ENCODE measurements at places on chromosomes 5 and 9.

DNA sequence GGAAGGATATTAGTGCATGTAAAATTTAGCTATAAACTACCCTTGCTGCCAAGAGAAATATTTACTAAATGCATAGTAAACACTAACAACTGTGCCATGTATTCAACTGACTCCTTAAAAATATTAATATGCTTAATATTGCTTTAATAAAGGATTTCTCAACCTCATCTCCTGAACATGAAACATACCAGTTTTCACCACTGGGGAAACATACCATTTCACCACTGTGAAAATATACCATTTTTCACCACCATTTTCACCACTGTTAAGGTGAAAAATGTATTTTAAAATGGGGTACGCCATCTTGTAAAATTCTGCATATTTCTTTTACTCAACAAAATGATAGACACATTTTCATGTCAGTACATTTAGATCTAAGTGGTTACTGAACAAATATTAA, 4.5 kb downstream of the RAB14 start:
- DNase-seq = no peak

DNA sequence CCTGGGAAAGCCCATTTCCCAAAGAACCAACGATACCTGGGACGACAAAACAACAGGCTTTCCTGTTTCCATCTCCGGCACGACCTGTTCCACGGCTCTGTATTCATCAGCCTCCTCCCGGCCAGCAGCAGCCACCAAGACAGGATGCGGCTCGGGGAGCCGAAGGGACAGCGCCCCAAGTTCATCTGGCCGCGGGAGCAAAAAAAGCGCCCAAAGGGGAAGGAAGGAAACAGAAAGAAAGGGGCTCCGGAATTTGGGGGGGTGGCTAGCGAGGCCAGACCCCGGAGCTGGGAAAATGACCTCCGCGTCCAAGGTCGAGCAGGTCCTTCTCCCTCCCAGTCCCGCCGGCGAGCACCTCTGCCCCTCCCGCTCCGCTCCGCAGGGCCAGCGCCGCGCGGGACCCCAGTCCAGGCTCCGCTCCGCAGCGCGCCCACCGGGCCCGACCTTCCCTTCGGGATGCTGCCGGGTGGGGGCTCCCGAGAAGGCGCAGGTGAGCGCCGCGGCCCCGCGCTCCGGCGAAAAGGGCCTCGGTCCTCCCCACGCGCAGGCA, 608 bp downstream of the ELOVL7 start:
- peak; percentile 42 for DNase-seq

- peak; percentile 44 for DNase-seq
Observed at GRCh38 chr5:67156976-67157583, 39.5 kb downstream of the CD180 start.

- DNase-seq = no peak
Observed at GRCh38 chr5:41735213-41735612, 135.0 kb downstream of the OXCT1 start.

DNA sequence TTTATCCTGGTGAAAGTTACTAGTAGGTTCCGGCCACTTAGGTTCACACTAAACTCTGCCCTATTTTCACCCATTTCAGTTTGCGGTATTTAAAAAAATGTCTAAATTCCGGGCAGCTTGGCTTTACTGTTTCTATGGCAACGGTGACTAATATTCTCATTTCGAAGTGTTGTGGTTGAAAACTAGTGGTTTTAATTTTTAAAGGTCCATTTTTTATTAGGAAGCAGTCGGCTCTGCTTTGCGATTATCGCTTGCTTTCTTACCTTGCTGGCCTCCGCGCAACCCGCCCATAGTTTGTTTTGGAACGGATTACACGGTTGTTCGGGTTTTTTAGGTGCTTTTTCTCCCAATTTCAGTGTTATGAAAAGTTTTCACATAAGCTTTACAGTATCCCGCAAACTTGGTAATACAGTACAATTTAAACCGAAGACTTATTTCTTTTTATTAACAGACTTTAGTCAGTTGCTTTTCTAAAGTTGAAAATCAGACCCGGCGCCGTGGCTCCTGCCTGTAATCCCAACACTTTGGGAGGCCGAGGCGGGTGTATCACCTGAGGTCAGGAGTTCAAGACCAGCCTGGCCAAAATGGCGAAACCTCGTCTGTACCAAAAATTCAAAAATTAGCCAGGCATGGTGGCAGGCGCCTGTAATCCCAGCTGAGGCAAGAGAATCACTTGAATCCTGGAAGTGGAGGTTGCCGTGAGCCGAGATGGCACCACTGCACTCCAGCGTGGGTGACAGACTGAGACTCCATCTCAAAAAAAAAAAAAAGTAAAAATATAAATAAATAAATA, 1.6 kb downstream of the KDM4C start:
- peak; percentile 87 for DNase-seq

- DNase-seq = no peak
Observed at GRCh38 chr9:33202552-33203201, 35.5 kb upstream of the B4GALT1 start.

DNA sequence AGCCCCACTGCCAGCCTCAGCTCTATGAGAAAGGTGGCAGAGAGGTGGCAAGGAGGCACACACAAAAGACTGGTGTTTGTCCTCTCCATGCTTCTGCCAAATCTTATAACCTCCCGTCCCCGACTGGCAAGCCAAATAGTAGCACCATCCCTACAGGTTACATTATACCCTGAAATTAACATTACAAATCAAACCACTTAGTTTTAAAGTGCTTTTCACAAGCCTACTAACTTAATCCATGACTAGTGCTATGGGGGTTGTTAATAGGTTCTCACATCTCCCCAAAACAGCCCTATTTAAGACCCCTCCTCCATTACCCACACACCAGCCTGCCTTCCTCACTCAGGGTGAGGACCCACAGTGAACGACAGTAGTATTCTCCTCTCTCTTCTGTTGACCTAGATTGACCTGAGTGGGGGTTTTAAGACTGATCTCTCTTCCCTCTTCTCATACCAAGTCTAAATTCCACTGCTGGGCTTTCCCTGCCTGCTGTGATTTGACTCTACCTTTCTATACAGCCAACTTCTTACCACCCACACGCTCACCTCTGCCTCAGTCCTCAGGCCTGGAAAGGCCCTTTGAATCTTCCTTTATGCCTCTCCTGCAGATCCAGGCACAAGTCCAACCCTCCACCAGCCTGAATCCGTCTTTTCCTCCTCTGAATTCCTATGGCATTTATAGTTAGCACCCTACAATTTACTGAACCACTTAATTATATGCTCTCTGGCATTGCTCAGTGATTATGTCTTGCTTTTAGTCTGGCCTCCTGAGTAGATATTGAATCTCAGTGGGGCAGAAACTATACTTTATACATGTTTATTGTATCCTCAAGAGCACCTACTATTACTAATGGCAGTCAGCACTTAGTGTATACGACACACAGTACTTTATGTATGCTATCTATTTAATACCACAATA, 116.1 kb downstream of the TMEM174 start:
- DNase-seq = no peak

DNA sequence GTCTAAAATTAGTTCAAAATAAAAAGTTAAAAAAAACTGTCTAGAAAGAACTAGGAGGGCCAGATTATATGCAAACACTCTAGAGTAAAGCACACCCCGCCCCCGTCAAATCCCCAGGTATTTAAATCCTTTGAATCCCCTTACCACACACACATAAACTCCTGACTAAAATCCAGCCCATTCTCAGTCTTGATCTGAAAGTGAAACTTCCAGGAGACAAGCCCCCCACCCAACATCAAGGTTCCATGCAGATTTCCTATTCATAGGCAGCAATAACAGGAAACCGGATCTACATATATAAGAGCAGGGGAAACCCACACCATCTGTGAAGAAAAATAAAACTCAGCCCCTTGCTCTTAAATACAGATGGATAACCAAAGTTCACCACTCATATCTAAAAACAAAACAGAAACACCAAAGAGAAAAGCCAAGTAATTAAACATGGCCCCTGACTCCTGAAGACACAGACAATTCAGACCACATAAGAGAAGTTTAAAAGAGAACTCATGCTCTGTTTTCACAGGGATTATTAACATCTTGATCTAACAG, 42.3 kb downstream of the MARCHF3 start:
- no peak for DNase-seq

- DNase-seq = no peak
Observed at GRCh38 chr5:74164725-74165235, 475.7 kb downstream of the ENC1 start.

DNA sequence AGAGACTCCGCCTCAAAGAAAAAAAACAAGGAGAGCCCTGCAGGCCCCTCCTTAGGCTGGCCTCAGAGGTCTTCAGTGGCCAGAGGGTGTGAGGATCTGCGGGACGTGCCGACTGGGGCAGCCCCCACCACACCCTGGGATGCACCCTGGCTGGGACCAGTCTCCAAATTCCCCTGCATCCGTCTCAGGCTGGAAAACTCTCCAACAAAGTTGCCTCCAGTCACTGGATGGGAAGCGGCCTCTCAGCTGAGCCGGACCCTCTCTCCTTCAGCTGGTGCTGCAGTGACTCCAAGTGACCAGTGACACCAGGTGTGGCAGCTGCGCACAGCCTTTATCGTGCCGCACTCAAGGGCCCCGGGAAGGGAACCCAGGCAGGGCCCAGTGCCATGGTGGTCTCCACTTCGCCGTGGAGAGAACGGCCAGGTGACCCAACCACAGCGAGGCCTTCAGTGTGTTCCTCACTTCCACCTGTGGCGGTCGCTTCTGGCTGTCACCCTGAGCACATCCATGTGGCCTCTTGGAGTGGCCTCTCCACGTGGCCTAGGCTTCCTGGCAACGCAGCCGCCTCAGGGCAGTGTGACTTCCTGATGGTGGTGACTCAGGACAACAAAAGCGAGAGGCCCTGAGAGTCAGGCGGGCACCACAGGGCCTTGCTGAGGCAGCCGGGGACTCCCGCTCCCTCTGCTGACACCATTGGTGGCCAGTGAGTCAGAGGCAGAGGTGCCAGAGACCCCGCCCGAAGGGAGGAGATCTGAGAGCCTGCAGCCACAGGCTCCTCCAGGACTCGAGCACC, 19.3 kb upstream of the CAMSAP1 start:
- peak; percentile 91 for DNase-seq

DNA sequence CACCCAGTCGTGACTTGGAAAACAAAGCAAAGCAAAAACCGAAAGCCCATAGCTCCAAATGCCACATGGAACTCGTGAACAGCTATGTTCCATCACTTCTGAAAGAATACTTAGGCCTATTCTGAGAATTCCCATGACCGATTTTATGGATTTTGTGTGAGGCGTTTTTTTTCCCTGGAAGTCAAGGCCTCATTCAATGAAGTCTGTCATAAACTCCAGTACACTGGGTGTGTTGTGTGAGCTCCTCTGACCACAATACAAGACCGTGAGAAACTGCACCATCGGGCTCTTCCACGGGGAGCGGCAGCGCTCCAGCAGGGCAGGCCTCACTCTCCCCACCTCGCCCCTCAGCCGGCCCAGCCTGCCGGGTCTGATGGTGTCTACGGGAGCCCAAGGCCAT, 209.5 kb downstream of the FANCC start:
- no peak for DNase-seq
